ENCODE measurements at places on chromosomes 3 and 15.

GRCh38 chr3:127209840-127210653 is 17.1 kb downstream of the PRR23E start:
- no peak for DNase-seq

GRCh38 chr15:100526027-100526481 is 2.7 kb downstream of the CERS3 start:
- no peak for DNase-seq

- no peak for DNase-seq
These were observed 719.6 kb downstream of the SQOR start for GRCh38 chr15:46354443-46354842.

- no peak for DNase-seq
These were observed at the start of gene ATP8B4 for GRCh38 chr15:50119063-50120040. Gene ATP8B4 (minus strand): TSS chr15:50119233. CDS start chr15:50106966, 12,267 bp downstream.

GRCh38 chr3:126456211-126456610 is 19.5 kb downstream of the ZXDC start:
- DNase-seq: no peak

DNA sequence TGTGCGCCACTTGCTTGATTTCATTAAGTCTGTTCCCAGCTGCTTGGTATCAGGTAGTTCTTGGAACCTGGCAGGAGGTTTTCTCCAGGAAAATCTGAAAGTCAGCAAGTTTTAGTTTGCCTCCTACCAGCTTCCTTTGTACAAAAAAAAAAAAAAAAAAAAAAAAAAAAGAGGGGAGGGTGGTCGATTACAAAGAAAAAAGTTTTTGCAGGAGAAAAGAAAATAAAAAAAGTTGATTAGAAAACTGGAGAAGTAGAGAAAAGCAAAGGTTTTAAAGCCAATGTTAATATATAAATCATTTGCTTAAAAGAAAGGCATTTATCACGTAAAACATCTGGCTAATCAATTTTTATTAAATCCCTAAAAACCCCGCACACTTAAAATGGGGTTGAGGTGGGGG is 5.9 kb downstream of the EPHA3 start:
- no peak for DNase-seq

DNA sequence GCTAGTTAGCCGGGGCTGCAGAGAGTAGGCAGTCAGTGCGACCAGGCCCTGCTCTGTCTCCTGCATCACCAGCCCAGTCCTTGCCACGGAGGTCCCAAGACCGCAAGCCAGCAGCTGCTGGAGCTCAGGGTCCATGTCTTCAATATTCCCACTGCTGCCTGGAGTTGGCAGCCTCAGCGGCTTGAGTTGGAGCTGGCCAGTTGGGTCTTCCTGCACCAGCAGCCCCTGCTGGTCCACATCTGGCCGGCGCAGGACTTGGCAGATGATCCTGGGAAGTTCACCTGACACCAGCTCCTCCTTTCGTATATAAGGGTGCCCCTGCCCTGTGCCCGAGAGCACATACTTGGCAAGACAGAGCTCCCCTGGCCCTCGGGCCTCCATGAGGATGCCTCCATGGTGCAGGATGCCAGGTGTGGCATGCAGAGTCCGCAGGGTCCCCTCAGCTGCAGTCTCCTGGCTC is 5.7 kb downstream of the XIRP1 start:
- DNase-seq: no peak

DNA sequence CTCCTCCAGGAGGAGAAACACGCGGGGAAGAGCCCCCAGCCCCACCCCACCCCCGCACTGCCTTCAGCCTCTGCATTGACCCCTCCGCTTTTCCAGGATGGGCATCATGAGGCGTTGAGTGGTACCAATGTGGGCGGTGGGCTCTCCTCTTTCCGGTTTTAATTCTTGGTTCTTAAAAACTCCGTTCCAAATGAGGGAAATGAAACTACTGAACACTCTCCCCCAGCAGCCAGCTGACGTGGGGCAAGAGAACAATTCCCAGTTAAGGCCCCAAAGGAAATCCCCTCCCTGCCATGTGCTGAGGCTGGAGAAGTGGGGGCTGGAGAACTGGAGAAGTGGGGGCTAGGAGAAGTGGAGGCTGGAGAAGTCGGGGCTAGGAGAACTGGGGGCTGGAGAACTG is 5.3 kb upstream of the NRROS start:
- DNase-seq: no peak
